Sciatic nerve (tissue), 2 donors: ENCODE measurements at places on chromosomes 13 and 19.

DNA sequence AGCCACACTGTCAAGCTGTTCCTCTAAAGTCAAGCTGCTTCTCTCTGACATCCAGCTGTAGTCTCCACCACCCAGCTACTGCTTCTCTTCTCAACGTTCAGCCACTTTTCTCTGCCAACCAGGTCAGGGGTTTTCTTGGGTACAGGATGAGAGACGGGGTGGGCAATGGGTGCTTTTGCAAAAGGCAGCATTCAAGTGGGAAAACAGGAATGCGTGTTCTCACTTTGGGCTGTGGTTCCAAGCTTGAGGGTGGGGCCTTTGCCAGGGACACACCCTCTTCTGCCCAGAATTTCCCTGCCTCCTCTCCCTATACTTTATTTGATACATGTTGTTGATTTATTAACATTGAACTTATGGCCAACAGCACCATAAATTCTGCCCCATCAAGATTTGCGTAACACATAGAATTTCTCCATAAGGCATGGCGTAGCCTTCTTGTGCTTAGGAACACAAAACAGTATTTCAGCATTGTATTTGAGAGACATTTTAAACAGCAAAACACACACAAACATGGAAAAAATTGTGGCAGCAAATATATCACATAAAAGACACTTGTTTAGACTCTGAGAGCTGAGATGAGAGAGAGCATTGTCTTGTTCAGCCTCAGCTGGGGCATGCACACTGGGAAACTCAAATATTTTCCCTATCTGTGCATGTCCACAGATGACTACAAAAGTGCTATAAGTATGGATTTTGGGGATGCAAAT lies 392.8 kb downstream of the SLITRK6 start:
- DNase-seq, result no peak

GRCh38 chr13:111893071-111893606 lies 173.8 kb upstream of the SOX1 start:
- peak; percentile 50 for DNase-seq

DNA sequence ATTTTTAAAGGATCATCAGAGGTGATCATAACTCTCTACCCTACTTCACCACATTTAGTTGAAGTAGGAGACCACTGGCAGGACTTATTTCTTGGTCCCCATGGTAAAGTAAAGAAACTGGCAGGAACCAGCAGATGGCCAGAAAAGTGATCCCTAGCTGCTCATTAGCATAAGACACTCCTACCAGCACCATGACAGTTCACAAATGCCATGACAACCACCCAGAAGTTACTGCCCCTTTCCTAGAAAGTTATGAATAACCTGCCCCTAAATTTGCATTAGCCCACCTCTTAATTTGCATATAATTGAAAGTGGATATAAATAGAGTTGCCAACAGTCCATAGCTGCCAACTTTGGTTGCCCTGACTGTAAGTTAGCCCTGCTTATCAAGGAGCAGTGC lies 18.4 kb upstream of the RUBCNL start:
- no peak for DNase-seq

DNA sequence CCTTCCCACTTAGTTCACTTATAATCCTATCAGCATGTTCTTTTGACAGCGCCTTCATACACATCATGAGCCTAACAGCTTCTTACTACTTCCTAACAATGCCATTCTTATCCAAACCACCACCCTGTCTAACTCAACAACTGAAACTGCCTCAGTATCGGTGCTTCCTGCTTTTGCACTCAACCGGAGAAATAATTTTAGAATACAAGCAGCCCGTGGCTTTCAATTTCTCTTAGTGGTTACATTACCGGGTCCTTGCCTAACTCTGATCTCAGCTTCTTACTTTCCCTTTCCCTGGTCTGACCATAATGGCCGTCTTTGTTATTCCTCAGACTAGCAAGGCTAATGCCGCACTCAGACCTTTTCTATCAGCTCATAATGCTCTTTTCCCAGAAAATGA lies 17.0 kb downstream of the ZFP82 start:
- DNase-seq, result no peak

- no peak for DNase-seq
Measured at GRCh38 chr19:51282335-51282734, 29.1 kb upstream of the IGLON5 start.

- no peak for DNase-seq
Measured at GRCh38 chr13:71759651-71760511, 107.1 kb downstream of the DACH1 start.
